ENCODE measurements at places on chromosomes 12 and 14.

DNA sequence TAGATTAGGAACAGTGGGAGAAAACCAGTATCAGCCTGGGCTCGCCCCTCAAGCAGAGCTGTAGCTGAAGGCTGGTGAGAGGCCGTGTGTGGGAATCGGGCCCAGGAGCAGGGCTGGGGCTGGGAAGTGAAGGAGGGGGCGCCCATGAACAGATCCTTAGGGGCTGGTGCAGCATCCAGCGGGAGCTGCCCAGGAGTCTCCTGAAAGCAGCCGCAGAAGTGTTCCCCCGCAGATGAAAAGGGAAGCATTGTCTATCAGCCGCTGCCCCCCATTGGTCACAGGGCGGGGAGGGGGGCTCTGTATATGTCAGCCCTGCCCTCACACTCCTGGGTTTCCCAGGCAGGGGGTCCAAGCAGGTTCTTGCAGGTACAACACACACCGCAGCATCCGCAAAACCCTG is 15.6 kb upstream of the RFLNA start:
- no peak for DNase-seq

DNA sequence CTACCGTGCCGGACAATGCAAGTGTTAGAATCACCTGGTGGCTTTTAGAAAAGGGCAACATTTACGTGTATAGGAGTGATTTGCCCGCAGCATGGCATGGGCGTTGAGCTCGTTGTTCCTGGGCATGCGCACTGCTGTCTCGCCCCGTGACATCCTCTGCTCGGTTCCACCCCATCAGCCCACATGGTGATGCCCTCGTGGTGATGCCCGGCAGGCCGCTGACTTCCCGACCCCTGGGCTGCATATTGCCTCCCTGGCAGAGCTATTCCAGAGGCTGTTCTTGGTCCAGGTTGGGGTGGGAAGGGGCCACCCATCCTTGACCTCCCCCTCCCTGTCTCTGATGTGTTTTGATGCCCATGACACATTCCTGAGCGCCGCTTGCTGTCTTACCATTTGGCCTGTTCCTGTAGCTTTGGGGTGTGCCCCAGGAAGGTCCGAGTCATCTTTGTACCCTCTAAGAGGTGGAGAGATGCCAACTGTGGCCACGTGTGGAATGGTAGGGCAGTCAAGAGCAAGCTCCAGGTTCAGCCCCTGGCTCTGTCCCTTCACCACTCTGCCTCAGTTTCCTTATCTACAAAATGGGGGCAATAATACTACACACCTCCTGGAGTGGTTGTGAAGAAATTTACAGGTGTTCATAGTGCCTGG is 4.8 kb downstream of the HIP1R start:
- no peak for DNase-seq

- DNase-seq: no peak
Observed at GRCh38 chr12:117031843-117032592, 67.2 kb downstream of the TESC start.

- DNase-seq: no peak
Observed at GRCh38 chr12:92921877-92922276, 7.2 kb downstream of the EEA1 start.

DNA sequence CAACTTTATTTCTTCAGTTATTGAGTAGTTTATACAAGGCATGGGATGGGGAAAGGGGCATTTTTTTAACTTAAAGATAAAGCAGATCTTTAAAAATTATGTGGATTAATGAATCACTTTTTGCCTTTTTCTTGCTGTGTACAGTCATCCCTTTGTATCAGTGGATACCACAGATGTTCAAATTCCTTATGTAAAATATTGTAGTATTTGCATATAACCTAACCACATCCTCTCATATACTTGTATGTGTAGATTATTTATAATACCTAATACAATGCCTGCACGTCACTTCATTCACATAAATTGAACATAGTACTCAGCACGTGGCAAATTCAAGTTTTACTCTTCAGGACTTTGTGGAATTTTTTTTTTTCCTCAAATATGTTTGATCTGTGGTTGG is 66.5 kb upstream of the MON2 start:
- DNase-seq: no peak

DNA sequence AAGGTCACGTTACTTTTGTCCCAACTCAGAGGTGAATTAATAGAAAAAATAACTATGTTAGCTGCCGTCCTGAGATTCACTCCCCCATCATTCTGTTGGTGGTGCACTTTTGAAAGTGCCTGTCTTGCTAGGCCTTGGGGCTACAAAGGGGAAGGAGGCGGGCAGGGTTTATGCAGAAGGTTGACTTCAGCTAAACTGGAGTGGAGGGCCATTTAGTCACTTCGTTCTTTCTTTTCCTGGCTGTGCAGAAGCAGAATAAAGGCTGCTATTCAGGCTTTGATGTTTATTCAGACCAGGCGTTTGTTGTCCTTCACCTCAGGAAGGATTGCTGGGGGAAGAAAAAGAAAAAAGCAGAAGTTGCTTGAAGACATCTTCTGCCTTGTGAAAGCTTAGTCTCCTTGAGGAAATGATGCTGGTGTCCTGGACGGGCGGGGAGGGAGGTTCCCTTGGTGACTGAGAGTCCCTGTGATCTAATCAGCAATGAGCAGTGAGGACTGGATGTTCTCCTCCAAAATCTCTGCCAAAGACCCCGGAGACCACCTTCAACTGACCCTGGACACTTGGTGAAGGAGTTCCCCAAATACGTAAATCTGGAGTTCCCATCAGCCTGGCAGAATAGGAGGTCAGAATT is 4.0 kb downstream of the GLT1D1 start:
- no peak for DNase-seq

GRCh38 chr12:132560614-132561426 is 49.6 kb downstream of the LRCOL1 start:
- DNase-seq: peak; percentile 78

GRCh38 chr14:21874946-21875345 is 201.3 kb upstream of the OR4E1 start:
- DNase-seq: no peak

GRCh38 chr14:102222751-102223150 is 82.2 kb downstream of the MOK start:
- DNase-seq: no peak

DNA sequence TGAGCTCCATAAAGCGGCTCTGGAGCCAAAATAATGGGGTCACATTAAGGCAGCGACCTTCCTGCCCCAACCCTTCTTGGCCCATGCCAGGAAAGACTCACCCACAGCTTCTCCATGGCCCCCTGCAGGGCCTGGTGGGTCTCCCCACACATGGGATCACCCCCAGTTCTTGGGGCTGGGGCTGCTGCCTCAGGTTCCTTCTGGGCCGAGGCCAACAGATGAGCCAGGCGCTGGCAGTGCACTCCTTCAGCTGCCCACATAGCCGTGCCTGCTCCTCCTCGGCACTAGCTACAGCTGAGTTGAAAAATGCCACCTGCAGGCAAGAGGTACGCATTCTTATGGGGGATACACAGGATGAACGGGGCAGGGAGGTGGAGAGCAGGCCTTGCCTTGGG is 14.8 kb upstream of the BLTP3B start:
- no peak for DNase-seq

DNA sequence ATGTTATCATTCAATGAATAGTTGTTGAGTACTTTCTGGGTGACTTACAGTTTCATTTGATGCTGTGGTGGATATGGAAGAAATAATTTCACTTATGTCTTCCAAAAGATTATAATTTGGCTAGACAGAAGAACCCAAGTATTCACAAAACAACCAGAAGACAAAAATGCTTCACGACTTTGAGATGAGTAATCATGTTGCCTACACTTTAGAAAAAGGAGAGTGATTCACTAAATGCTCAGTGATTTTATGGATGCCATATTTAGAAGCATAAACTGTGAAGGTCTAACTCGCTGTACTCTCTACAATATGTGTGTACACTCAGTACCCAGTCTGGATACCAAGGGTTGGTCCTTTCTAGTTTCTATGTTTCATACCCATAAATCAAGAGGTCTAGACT is 101.3 kb upstream of the E2F7 start:
- no peak for DNase-seq

GRCh38 chr14:89507521-89507920 is 90.5 kb upstream of the FOXN3 start:
- no peak for DNase-seq

DNA sequence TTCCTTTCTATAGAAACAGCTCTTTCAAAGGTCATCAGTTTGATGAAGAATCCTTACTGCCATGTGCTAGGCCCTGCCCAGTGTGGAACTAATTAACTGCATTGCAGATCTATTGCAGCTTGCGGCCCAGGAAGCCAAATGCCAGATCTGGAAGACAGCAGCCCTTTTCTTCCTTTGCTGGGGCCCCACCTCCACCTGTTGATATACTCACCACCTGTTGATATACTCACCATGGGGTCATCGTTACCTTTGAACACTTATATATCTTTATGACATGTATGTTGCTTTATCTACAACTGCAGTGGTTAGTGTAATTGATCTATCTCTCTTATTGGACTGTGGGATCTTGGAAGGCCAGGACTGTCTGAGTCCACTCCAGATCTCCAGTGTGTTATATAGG is 292.5 kb downstream of the ATP23 start:
- no peak for DNase-seq

DNA sequence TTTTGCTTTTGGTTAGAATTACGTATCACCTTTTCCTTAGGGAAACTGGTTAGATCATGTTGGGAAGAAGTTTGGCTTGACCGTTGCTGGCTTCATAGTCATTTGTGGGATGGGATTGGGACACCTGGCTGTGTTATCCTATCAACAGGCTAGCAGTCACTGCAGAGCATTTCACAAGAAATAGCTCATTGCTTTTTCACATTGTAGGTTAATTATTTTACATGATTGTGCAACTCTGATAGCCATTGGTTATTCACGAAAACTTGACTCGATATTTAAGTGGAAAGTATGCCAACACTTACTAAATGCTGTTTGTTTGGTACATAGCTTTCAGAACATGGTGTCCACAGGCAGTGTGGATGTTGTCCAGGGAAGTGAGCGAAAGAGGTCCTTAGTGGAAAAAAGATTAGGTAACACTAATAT is 89.4 kb downstream of the NKX2-1 start:
- DNase-seq: no peak

DNA sequence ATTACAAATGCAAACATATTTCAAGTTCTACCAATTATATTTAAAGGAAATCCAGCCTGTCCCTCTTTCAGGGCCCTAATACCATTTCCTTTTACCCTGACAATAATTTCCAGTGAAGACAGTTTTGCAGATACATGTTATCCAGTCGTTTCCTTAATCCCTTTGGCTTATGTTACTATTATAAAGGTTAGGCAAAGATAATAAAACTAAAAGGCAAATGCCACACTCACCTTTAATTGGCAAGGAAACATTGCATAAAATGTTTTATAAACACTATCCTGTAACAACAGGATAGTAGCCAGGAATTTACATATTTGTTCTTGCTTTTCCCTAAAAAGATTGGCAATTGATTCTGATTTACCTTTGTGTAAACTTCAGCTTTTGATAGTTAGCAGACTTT is 168.7 kb downstream of the AEBP2 start:
- DNase-seq: no peak

- no peak for DNase-seq
Observed at GRCh38 chr12:2851931-2852330, 4.9 kb downstream of the TEX52 start.

DNA sequence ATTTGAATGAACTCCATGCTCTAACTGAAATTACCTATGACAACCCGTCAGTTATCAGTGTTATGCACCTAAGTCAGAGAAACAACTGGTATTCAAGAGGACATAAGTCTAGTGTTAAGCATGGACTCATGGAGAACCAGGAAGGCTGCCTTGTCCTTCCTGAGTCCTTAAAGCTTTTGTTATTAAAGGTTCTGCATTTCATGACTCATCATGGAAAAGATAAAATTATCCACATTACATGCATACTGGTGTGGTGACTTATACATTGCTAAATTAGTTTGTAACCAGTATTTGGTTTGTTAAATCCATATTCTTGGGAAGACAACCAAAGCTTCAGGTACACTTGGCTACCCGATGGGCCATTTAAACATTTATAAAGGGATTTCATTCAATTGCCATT is 6.5 kb upstream of the OR4E1 start:
- no peak for DNase-seq

GRCh38 chr12:68291396-68292036 is 38.1 kb upstream of the IL22 start:
- no peak for DNase-seq

DNA sequence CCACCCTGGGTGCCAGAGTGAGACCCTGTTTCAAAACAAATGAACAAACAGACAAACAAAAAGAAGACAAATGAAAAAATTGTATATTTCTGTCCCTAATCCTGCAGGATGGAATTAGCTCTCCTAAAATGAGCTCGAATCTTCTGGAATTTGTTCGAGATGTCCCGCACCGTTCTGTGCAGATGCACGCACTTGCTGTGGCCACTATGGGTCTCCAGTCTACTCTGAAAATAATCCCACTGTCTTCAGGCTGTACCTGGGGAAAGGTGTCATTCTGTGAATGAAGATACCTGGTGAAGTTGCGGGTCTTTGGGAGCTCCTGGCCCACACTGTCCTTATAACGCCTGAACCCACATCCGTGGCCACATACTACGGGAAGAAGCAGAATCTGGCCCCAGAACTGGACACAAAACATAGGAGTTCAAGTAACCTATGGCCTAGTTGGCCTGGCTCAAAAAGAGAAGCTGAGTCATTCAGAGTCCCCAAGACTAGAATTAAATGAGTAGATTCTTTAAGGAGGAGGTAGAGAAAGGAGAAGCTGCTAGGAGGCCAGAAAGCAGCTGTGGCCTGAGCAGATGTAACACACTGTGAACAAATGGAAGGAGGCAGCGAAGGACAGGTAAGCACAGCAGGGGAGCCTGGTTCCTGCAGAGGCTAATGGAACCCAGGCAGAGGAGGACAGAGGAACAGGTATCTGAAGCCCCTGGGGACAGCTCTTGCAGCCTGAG is 108.6 kb downstream of the FOXN3 start:
- no peak for DNase-seq

- DNase-seq: no peak
Observed at GRCh38 chr14:65580973-65581372, 168.4 kb downstream of the FUT8 start.

DNA sequence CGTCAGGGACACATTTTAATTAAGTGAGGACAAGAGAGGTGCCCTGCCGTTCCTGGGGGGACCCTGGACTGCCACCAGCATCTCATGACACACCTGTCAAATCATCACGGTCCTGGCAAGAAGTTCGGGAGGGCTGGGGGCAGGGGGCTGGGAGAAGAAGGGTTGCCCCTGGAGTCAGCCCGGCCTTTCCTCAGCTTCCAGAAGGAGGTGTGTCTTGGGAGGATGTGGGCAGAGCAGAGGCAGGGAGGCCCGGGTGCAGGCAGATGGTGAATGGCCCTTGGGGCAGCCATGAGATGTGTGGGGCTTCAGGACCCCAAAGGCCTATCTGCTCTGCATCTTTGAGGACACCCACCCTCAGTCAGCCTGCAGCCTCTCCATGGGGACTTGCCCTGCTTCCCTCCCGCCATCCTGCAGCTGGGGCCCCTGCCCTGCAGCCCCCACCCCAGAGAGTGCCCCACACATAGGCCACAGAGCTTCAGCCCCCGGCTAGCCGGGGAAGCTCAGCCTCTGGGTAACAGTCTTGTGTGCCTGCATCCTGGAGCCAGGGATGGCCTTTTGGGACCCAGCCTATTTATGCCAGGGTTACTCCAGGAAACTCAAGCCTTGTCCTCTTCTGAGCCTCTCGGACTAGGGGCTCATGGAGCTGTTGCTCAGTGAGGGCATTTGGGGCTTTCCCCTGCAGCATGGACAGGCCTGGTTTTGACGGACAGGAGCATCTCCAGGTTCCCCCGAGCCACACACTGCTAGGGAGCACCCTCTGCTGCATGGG is 178.5 kb downstream of the KIF26A start:
- DNase-seq: peak; percentile 11

- DNase-seq: no peak
Observed at GRCh38 chr14:75494896-75495295, 27.4 kb upstream of the BATF start.

All from activated T-cell treated with anti-CD3 and anti-CD28 coated beads, Interleukin-2, amount 50 U/mL, for 1 hour (primary cell).